Stimulated activated CD4-positive, alpha-beta T cell treated with anti-CD3 and anti-CD28 coated beads, TNF-alpha, amount 100 ng/mL, for 48 hours (primary cell): ENCODE measurements at places on chromosomes 6 and 20.

DNA sequence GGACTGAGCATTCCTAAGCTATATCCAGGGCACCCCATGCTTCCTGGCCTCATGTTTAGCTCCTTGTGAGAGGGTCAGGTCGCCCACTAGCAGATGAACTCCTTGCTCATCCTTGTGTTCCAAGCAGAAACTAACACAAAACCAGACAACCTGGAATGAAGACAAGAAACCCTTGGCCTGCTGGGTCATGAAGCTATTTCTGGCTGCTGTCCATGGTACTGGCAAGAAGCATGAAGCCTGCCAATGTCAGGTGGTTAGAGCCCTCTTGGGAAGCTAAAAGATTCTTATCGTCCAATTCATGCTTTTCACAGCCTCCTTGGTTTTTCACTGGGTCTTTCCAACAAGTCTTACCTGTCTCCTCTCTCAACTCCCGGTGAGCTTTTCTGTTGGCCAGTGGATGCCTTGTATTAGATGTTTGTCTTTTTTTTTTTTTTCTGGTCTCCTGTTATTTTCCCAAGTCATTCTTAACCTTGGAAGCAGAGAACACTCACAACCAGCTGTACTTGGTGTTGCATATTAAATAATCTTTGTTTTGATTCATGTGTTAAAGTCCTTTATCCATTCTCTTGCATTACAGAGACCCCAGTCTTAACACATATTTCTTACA is 180.3 kb downstream of the ANKRD60 start:
- DNase-seq: no peak

- no peak for DNase-seq
Observed at GRCh38 chr6:33107641-33108040, 31.9 kb downstream of the HLA-DPB1 start.

DNA sequence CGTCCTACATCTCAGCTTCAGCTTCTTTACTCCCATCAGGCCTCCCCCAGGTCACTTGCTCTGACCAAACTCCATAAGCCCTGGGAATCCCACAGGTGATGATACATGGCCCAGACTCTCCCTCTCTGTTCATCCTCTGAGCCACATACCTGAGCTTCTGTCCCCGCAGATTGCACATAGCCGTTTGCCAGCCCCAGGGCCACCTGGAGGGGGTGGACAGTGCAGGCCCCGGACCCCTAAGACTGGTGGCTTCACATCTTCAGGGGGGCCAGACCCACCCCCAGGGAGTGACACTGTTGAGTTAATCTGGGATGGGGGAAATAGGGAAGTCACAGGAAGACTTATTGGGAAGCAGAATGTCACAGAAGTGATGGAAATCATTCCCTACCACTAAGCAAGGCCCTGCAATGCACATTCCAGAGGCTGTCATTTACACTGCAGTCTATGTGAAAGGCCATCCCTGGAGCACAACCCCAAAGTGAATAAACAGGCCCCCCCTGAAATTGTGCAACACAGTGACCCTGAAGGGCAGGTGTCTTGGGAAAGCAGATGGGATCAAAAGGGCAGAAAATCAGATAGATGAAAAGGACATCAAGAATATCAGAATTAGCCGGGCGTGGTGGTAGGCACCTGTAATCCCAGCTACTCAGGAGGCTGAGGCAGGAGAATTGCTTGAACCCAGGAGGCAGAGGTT is 2.2 kb downstream of the RXRB start:
- DNase-seq: no peak

- DNase-seq: no peak
Observed at GRCh38 chr6:136790411-136791295, 1.6 kb downstream of the MAP3K5 start.

DNA sequence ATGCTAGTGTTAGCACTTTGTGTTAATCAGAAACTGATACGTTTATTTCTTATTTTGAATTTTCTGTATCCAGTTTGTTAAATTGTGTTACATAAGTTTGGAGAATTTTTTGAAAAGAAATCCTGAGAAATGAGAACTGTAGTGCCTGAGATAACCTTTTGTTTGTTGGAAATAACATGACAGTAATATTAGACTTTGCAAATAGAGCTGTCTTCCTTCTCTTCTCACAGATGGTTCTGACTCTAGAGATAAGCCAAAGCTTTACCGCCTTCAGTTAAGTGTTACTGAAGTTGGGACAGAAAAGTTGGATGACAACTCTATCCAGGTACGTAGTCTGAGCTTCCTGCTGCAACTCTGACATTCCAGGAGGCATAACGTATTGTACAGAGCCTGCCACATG is 69.9 kb downstream of the AFDN start:
- DNase-seq: no peak

DNA sequence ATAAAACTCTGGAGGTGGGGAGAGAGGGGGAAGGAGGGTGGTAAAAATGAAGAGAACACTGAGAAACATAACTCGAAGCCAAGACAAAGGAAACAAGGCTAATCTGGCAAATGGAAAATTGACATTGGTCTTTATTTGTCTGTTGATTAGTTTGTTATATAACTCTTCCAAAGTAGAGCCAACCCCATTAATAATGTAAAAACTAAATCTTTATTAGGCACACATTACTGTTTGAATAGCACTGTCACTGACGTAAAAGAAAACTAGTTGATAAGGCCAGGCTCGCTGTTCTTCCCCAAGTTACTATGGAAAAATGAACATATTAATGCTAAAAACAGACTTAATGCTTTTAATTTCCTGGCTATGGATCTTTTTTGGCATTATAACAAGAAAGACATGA is 110.0 kb downstream of the MAP3K5 start:
- no peak for DNase-seq

DNA sequence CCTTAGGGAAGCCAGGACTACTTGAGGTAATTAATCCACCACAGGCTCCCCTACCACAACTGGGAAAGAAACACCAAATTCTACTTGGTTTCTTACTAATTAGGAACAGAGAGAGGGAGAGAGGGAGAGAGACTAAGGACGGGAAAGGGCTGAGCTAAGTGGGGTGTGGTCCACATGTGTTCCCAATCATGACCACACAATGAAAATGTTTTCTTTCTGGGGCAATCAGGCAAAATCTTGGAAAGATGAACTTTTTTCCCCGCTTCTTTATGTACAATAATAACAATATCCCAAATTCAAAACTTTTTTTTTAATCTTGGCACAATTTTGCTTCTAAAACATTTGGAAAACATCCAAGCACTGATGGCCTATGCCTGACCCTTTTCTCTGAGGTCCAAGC is 734.4 kb downstream of the MAFB start:
- DNase-seq: no peak

DNA sequence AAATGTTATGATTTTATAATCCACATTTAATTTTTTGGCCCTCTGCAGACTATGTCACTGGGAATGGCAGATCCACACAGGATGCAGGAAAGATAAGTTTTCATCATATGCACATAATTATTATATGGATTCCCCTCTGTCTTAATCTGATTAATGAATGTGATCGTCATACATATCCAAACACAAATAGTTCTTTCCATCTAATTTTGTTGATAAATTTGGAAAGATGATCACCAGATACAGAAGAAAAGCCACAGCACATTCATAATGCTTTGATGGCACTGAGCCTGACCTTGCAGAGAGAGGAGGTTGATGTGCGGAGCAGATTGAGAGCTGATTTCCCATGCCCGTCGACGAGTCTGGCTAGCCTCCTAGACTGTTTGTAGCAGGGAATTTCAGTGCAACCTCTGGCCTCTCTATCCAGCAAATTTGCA is 471.5 kb downstream of the EPM2A start:
- DNase-seq: no peak
